ENCODE measurements at places on chromosomes 4 and X. TPM values are rescaled to one million over a fixed set of nuclear protein-coding genes. Genes with fewer than 3 reads are reported as not detected.

The REELD1 gene
- total RNA-seq, result not detected

The PITX2 gene
- 3.6 TPM for total RNA-seq

The ZNF732 gene
- under 0.01 TPM for total RNA-seq

The ARR3 gene
- total RNA-seq, result not detected

The CD40LG gene
- not detected for total RNA-seq

The TMEM165 gene
- 49.6 TPM for total RNA-seq

The FGG gene
- total RNA-seq, result not detected

The FGF5 gene
- total RNA-seq, result 18.6 TPM

The MAGEE2 gene
- not detected for total RNA-seq

All from IMR-90 (cell line).